ENCODE measurements at places on chromosomes 2 and 18.

DNA sequence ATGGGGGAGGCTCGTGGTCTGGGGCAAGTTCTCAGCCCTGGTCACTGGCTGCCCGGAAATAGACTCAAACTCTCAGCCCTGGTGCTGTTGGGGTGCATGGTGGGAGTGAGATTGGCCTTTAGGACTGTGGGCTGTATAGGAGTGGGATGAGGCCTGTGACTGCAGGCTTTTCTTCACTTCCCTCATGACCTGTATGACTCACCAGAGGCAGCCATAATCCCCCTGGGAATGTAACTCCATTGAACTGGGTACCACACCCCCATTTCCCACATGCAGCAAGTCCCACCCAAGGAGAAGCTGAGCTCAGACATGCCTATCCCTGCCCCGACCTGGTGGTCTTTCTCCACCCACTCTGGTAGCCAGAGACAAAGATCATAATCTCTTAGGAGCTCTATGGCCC is 177.7 kb upstream of the OSR1 start:
- no peak for DNase-seq

DNA sequence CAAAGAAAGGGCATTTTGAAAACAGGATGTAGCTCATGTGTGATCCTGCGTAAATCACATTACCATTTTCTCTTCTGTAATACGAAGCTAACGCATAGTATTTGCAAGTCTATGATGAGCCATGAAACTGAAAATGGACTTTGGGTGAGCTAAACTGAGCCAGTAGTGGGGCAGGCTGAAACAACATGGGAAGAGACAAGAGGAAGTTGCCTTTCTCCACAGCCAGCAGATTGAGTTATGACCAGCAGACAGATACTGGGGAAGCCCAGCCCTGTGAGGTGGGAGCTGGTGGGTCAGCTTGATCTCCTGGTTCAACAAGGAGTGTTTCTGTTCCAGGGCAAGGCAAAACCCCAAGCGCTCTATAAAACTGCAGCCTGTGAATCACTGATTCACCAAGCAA is 11.8 kb downstream of the CYRIA start:
- DNase-seq: no peak

DNA sequence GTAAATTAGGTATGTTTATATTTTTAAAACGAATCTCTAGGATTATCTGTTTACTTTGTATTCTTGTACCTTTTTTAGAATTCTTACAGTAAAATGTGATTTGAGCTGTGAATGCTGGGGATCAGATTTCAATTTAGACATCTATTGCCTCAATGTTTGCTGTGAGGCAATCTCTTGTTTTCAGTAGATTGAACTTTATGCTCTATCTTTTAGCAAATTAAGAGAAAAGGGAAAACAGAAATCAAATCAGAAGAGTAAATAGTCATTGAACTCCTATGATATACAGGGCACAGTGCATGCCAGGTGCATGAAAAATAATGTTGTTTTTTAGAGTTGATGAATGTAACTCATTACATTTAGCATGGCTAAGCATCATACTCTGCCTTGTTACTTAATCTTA is 39.5 kb downstream of the ZC3H6 start:
- no peak for DNase-seq

DNA sequence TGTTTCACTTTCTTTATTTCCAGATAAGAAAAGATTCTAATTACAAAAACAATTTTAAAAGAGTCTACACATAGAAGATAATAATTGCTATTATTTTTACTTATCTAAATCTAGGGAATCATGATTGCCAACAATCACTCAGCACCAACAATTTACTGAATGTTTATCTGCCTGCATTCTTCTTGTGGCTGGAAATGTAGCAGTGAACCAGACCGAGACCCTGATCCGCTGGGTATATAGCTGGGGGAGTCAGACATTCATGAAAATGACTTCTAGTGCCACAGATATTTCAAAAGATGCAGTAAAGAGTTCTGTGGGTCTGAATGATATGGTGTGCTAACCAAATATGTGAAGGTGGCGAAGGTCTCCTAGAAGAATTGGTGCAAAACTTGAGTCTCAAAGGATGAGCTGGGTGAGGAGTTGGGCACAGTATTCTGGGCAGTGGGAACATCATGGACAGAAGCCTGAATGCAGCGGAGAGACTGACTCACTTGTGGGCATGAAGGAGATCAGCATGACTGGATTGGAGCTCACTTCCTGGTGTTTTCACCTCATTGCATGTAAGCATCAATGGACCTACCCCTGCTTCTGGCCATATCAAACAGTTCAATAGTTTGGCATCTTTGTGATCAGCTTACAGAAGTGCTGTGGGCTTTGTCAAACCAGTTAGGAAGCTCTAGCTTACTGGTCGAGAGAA is 26.1 kb upstream of the FN1 start:
- DNase-seq: no peak

GRCh38 chr18:43422518-43422917 is 145.2 kb upstream of the SYT4 start:
- no peak for DNase-seq

DNA sequence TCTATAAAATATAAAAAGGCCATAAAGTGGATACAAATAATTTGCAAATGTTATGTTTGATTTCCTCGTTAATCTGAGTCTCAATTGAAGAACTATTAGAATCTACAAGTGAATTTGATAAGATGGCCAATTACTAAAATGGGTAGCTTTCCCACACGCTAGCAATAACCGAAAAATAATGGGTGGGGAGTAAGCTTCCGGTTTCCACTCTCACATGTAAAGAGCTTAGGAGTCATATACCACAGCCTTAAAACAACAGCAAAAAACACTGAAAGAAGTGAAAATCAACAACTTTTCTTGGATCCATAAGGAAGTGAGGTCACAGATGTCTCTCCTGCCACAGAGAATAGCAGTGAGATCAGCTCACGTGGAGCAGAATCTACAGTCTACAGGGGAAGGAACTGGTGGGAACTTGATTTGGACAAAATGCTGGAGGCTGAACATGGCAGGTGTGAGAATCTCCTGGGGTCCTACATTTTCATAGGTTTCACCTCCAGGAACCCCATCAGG is 18.6 kb downstream of the THAP4 start:
- DNase-seq: no peak

All from GM04504 (cell line).